NCI-H2107 (cell line): ENCODE measurements at places on chromosomes 12 and 14.

GRCh38 chr12:109804820-109805761 is 28.1 kb downstream of the TRPV4 start:
- DNase-seq, result peak; percentile 6

GRCh38 chr12:131776237-131776889 is 51.8 kb upstream of the MMP17 start:
- no peak for DNase-seq

DNA sequence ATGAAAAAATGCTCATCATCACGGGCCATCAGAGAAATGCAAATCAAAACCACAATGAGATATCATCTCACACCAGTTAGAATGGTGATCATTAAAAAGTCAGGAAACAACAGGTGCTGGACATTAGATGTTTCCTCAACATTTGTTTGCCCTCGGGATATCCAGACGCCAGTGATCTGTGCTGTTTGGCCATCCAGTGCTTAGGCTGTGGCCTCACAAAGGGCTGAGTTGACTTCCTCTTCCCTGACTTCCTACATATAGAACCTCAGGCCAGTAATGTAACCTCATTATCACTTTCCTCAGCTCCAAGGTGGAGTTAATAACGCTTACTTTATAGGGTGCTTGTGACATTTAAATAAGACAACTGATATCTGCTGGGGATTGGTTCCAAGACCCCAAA is 51.8 kb downstream of the SLC15A5 start:
- no peak for DNase-seq

- peak; percentile 29 for DNase-seq
Measured at GRCh38 chr12:119052001-119052400, 70.7 kb downstream of the SRRM4 start.

GRCh38 chr14:59360233-59360632 is 104.9 kb downstream of the GPR135 start:
- no peak for DNase-seq

GRCh38 chr12:69508091-69508490 is 37.9 kb downstream of the FRS2 start:
- no peak for DNase-seq

- peak; percentile 89 for DNase-seq
Measured at GRCh38 chr14:100673085-100673806, 53.4 kb upstream of the DLK1 start.

- DNase-seq, result no peak
Measured at GRCh38 chr12:68356060-68356695, 24.0 kb upstream of the MDM1 start.
